ENCODE measurements at places on chromosomes 5 and 9. TPM values are rescaled to one million over a fixed set of nuclear protein-coding genes. Genes with fewer than 3 reads are reported as not detected.

- no peaks in the 10 kb centered on the region for H3K36me3 ChIP-seq
- DNase-seq: no peak
- H3K4me1 ChIP-seq: no peaks in the 10 kb centered on the region
Observed at GRCh38 chr5:163303718-163304117, 133.7 kb upstream of the CCNG1 start.

DNA sequence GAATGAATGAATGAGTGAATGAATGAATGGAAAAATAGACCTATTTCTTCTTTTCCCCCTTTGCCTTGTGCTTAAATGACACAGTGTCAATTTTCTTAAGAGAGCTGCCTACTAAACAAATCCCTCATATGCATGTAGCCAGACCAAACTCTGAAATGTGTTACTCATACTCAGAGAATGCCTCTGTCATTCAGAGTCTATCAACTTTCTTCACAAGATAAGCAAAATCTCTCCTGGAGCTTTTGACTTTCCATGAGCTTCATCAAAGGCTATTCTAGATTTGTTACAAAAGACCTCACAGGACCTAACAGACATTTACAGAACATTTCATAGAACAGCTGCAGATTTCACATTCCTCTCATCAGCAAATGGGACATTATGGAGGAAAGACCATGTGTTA, 275.7 kb upstream of the MSX2 start:
- H3K27me3 ChIP-seq: no peaks in the 10 kb centered on the region
- no peak overlapping the region for H3K4me3 ChIP-seq
- H3K36me3 ChIP-seq: no peaks in the 10 kb centered on the region

DNA sequence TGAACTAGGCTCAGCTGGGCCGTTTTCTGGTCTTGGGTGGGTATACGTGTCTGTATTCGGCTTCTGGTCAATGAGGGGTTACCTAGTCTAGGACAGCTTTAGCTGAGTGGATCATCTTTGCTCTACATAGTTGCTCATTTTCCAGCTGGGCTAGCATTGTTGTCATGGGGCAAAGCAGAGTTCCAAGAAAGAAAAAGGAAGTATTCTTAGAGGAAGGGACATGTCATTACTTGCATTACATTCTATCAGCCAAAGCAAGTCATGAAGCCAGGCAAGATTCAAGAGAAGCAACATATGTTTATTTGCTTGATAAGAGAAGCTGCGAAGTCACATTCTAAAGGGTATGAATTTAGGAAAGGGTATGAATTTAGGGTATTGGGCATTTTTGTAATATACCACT, 396.5 kb downstream of the ZNF608 start:
- DNase-seq: no peak
- H3K4me1 ChIP-seq: no peaks in the 10 kb centered on the region
- H3K27me3 ChIP-seq: no peaks in the 10 kb centered on the region
- no peak overlapping the region for H3K4me3 ChIP-seq
- H3K27ac ChIP-seq: no peak overlapping the region

DNA sequence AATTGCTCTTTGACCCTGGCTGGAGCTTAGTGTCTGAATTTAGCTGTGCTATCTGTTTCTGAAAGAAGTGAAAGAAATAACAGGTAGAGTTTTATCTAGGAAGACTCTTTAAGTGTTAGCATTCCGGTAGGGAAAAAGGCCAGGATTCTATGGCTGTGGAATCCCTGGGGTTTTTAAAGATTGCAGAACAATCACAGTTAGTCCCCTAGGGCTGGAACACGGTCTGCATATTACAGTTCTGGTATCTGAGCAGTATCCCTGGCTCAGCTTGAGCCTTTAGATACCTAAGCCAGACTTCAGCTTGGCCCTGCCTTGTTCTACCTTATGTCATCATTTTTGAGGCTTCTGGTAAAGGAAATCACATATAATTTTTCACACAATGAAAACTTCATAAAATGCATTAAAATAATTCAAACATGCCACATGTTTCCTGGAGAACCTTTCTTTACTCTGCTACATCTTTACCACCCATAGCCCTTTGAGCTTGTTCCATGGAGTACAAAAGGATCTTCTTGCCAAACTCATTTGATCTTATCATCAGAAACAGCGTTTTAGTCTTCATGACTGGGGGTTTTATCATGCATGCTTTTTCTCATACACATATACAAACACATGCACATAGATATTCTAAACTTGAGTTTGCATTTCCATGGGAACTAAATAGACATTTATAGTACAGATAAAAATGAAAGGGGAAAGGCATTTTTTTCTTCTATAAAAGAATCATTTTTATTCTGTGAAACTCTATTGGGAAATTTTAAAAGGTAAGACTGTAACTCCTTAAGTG, 410.8 kb downstream of the CETN3 start:
- H3K36me3 ChIP-seq: no peaks in the 10 kb centered on the region
- H3K27ac ChIP-seq: peak overlapping the region; percentile 77
- no peak overlapping the region for H3K4me3 ChIP-seq
- DNase-seq: no peak

DNA sequence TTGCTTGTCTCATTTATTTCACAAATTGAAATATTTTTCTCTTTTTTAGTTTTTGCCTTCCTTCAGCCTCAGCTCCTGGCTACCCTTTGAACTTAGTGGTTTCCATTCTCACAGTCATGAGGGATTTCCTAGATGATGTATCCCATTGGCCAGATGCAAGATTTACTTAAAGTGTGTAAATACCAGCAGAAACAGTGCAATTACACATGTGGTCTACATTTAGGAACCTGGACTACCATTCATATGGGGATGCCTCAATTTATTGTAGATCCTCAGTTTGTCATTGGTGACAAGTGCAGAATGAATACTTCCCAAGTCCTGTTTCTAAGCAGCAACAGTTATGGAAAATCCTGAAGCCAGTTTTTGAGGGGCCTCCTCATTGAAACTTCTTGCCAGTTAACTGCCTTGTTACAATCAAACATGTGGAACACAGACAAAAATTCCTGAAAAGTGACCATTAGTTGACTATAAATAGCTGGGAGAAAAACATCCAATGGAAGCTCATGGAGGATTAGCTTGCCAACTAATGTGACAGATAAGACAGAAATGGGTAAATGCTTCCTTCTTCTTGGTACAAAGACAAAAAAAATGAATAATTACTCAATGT, 113.6 kb upstream of the FER start:
- no peaks in the 10 kb centered on the region for H3K36me3 ChIP-seq
- H3K4me1 ChIP-seq: no peaks in the 10 kb centered on the region
- no peak for DNase-seq

- H3K4me1 ChIP-seq: peaks cover 11% of the 10 kb centered on the region
- no peak overlapping the region for H3K27ac ChIP-seq
- DNase-seq: no peak
- H3K4me3 ChIP-seq: no peak overlapping the region
Observed at GRCh38 chr9:95083086-95083768, 234.3 kb downstream of the FANCC start.

DNA sequence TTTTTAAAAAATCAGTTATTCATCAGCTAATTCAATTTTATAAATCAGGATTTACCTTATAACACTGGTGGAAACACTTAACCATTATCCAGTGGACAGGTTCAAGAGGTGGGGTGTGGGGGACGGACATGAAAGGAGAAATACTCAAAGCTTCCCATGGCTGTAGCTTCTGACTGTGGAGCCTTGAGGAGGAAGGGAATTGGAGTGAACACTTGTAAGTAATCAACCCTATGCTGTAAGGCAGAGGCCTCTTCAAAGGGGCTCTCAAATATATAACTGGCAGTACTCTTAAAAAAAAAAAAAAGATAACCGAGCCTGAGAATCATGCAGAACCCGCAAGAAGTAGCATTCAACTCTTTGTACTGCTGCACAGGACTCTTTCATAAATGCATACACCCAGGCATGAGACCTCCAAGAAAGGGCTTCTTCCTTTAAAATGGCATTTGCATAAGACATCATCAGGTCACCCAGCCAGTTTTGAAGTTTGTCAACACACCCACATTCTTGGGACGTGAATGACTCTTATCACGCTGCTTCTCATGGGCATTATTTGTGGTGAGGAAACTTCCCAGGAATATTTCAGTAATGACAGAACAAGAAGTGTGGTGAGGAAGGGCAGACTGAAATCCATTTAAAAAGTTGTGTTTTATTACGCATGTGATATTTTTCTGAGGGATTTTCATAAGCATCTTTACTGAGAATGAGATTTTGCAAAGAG, 8.1 kb downstream of the OSMR start:
- DNase-seq: peak; percentile 87
- no peaks in the 10 kb centered on the region for H3K36me3 ChIP-seq
- peaks cover 2% of the 10 kb centered on the region for H3K27me3 ChIP-seq
- no peak overlapping the region for H3K4me3 ChIP-seq
- H3K4me1 ChIP-seq: peaks cover 5% of the 10 kb centered on the region

DNA sequence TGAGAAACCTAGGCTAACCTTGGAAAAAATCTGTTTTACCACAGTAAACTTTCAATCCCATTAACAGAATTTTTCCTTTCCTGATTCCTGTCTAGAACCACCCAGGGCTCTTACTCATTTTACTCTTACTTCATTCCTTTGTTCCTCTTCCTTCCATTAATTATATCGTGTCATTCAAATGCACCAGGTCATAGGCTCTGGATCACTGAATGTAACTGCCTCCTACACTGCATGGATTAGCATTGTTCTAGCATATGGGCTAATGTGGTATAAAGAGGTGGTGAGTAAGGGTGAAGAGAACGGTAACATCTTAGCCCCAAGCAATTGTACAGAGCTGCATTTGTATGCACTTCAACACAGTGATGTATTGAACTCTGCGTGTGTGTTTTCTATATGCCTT, 49.5 kb upstream of the SPINK5 start:
- no peaks in the 10 kb centered on the region for H3K4me1 ChIP-seq
- no peak overlapping the region for H3K4me3 ChIP-seq
- H3K27ac ChIP-seq: no peak overlapping the region
- H3K27me3 ChIP-seq: no peaks in the 10 kb centered on the region

GRCh38 chr9:70222354-70222753, 36.4 kb upstream of the SMC5 start:
- no peaks in the 10 kb centered on the region for H3K4me1 ChIP-seq
- H3K4me3 ChIP-seq: no peak overlapping the region
- H3K27me3 ChIP-seq: no peaks in the 10 kb centered on the region
- no peaks in the 10 kb centered on the region for H3K36me3 ChIP-seq

DNA sequence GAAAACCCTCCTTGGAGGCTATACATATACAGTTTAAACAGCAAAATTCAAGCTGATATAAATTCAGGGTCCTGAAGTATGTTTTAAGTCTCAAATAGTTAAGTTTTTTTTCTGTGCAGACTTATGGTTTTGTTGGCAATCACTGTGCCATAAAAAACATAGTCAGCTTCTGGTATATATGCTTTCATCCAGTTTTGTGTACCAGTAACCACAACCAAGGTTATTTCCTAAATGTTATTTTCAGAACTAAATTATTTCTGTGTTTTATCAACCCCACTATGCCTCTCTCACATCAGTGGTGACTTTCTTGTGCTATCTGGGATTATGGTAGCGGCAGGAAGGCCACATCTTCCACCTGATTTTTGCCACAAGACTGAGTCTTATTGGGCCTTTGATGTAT, 107.7 kb upstream of the SMARCA2 start:
- no peak for DNase-seq
- no peak overlapping the region for H3K4me3 ChIP-seq
- no peaks in the 10 kb centered on the region for H3K27me3 ChIP-seq
- H3K4me1 ChIP-seq: no peaks in the 10 kb centered on the region

DNA sequence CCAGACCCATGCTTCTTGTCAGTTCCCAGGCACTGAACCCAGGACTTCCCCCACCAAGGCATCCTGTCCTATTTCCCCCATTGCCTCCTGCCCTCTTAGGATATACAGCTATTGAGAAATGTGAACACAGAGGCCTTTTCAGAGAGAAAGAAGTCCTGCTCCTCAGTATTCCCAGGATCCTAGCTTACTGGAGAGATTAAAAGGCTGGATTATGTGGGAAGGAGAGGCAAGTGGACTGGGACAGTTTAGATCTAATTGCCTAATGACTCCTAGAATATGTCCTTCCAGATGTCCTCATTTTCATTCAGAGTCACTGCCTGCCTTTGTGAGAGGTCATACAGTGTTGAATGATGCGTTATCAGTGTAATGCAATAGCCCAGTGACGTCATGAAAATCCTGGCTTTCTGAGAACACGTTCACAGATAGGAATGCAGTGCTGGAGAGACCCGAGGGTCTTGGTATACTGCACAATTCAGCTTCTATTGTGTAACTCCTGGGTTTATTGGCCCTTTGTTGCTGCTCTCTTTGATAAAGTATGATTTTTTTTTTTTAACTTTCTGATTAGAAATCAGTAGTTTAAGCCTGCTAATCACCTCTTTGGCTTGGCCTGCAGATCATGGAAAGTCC, 26.2 kb downstream of the WWC1 start:
- H3K4me1 ChIP-seq: peaks cover 11% of the 10 kb centered on the region
- H3K27me3 ChIP-seq: no peaks in the 10 kb centered on the region
- no peak overlapping the region for H3K27ac ChIP-seq

DNA sequence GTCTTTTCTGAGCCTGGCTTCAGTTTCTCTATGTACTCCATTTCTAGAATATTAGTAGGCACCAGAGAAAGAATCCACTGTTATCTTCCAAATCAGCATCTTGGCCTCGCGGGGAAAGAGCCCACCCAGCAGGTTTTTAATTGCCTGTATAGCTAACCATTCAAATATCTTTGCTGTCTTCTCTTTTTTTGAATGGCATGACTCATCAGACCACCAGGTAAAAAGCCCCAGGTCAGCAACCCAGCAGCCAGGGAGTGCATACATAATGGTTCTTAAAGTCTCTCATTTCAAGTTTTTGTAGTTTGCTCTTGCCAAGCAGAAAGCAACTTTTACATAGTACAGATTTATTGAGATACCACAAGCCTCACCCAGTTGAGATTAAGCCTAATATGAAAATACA, 50.7 kb downstream of the TMEM167A start:
- no peak overlapping the region for H3K27ac ChIP-seq
- no peaks in the 10 kb centered on the region for H3K36me3 ChIP-seq
- no peak for DNase-seq
- no peaks in the 10 kb centered on the region for H3K27me3 ChIP-seq

GRCh38 chr5:178542455-178542854, 47.7 kb downstream of the COL23A1 start:
- no peak overlapping the region for H3K4me3 ChIP-seq
- H3K27me3 ChIP-seq: no peaks in the 10 kb centered on the region
- H3K4me1 ChIP-seq: peaks cover 32% of the 10 kb centered on the region

- H3K4me1 ChIP-seq: no peaks in the 10 kb centered on the region
- no peak for DNase-seq
- no peak overlapping the region for H3K27ac ChIP-seq
- no peaks in the 10 kb centered on the region for H3K27me3 ChIP-seq
Observed at GRCh38 chr9:1938135-1938534, 77.0 kb upstream of the SMARCA2 start.

- no peak for DNase-seq
- no peaks in the 10 kb centered on the region for H3K36me3 ChIP-seq
- no peaks in the 10 kb centered on the region for H3K27me3 ChIP-seq
- no peak within 1 kb of the TSS for H3K4me3 ChIP-seq
- H3K27ac ChIP-seq: no peak within 1 kb of the TSS
- no peaks in the 10 kb centered on the region for H3K4me1 ChIP-seq
Observed at GRCh38 chr5:58491216-58491892, at the start of gene GAPT. Gene GAPT (plus strand): TSS chr5:58491435. CDS start chr5:58494537, 3,102 bp downstream.

ARAP3 gene
- total RNA-seq: 1.6 TPM

CDKN2B gene
- total RNA-seq: 1.8 TPM

IFNK gene
- not detected for total RNA-seq

SHC3 gene
- total RNA-seq: 0.53 TPM

IFNB1 gene
- total RNA-seq: not detected

RAD1 gene
- 14.1 TPM for total RNA-seq

All from cardiac muscle cell (in vitro differentiated cells and primary cell).